ENCODE measurements at places on chromosomes 2 and 18. TPM values are rescaled to one million over a fixed set of nuclear protein-coding genes. Genes with fewer than 3 reads are reported as not detected.

Gene MPV17
- 56.6 TPM for total RNA-seq

Gene AQP4
- not detected for total RNA-seq

Gene CBLN2
- 0.17 TPM for total RNA-seq

Gene CXCR1
- total RNA-seq, result not detected

DNA sequence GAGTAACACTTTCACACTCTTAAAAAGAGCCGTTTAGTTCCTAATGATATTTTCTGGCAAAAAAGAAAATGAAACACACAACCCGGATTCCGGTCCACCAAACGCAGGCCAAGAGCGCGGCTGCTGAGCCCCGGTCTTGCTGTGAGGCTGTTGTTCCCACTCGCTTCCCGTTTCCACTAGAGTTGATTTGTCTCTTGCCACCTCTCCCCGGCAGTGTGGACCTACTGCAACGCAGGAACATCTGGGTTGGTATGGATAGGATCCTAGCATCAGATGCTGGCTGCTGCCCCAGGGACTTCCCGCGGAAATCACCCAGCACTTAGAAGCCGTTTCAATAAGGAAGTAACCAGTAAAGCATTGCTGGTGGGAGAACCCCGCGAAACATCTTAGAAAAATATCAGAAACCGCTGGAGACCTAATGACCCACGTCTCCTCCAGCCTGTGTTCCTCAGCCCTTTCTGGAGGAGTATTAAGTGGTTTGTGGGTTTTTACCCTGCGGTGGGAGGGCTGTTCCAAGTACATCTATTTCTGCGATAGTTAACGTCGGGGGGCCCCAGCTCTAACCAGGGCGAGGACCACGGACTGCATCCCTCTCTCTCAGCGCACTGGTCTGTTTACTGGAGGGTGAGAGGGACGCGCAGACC is 939 bp downstream of the DOCK10 start:
- H3K4me3 ChIP-seq, result peak overlapping the region; percentile 67
- H3K36me3 ChIP-seq, result no peaks in the 10 kb centered on the region
- no peak overlapping the region for H3K27ac ChIP-seq
- H3K27me3 ChIP-seq, result peaks cover 10% of the 10 kb centered on the region
- peaks cover 4% of the 10 kb centered on the region for H3K4me1 ChIP-seq

- peaks cover 5% of the 10 kb centered on the region for H3K27me3 ChIP-seq
- H3K4me3 ChIP-seq, result no peak overlapping the region
- DNase-seq, result no peak
- H3K36me3 ChIP-seq, result peaks cover 10% of the 10 kb centered on the region
- peaks cover 16% of the 10 kb centered on the region for H3K4me1 ChIP-seq
Observed at GRCh38 chr18:79697976-79698375, 18.4 kb downstream of the CTDP1 start.

DNA sequence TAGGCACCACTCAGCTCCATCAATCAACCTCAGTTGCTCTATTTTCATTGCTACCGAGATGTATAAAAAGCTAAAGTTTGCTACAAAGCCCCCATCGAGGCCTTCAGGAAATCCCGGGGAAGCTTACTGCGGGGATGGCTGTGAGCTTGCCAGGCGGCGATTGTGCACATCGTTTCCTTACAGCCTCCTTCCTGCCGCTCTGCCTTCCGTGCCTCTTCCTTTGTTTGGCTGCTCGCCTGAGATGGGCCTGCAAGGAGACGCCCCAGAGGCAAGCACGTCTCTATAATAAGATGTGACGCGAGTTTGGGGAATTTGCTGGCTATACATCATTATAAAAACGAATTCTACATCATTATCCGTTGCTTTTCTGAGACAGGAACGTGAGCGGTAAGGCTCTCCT is 41.6 kb downstream of the DHRS9 start:
- H3K36me3 ChIP-seq, result no peaks in the 10 kb centered on the region
- no peaks in the 10 kb centered on the region for H3K4me1 ChIP-seq
- H3K27ac ChIP-seq, result no peak overlapping the region
- no peak for DNase-seq
- no peak overlapping the region for H3K4me3 ChIP-seq

DNA sequence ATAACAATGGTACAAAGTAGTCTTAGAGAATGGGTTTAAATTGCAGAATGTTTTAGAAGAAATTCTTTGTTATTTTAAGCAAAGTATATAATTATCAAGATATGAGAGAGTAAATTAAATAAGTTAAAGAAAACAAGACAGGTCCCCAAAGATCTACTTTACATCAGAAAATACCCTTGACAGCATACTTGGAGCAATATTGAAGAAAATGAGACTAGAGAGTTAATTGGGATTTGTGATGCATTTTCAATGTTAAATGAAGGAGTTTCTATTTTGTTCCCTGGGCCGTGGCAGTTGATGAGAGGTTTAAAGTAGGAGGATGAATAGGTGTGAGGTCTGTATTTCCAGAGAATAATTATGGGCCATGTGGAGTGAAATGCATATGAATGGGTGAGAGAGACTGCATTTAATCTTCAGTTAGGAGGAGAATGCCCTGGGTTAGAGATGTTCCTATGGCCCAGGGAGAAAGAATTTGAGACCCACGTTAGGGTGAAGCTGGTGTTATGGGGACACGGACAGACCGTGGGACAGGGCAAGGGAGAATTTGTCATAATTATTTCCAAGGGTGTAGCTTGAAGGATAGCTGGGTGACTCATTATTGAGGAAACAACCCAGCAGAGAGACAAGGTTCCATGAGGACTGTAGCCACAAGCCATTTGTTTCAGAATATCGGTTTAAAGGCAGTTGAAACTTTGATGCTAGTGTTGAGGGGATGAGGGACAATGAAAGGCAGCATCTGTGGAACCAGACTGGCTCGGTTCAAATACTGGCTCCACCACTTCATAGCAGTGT is 22.7 kb downstream of the MGAT5 start:
- H3K27ac ChIP-seq, result no peak overlapping the region
- H3K4me1 ChIP-seq, result peaks cover 20% of the 10 kb centered on the region
- no peak for DNase-seq
- H3K36me3 ChIP-seq, result no peaks in the 10 kb centered on the region
- H3K27me3 ChIP-seq, result peaks cover 2% of the 10 kb centered on the region
- H3K4me3 ChIP-seq, result no peak overlapping the region

DNA sequence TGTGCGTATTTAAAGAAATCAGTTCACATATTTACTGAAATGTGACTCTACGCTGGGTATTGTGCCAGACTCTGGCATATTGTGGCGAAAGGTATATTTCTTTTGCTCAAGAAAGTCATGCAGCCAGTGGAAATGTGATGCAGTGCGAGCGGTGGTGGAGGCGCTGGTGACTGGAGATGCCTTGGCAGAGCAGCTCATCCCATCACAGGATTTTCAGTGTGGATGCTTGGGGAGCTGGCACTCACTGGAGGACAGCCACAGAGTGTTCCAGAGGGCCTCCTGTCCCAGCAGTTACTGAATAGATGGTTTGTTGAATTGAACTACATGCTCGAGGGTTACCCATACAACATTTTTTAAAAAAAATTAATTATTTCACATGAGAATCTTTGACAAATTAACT is 117.6 kb downstream of the ZNF407 start:
- DNase-seq, result no peak
- H3K27me3 ChIP-seq, result peaks cover 2% of the 10 kb centered on the region
- H3K4me1 ChIP-seq, result peaks cover 4% of the 10 kb centered on the region
- H3K4me3 ChIP-seq, result no peak overlapping the region

- H3K36me3 ChIP-seq, result no peaks in the 10 kb centered on the region
- no peaks in the 10 kb centered on the region for H3K27me3 ChIP-seq
- no peak overlapping the region for H3K4me3 ChIP-seq
Observed at GRCh38 chr2:177669201-177669600, 276.6 kb downstream of the AGPS start.

All from glutamatergic neuron (in vitro differentiated cells).